ENCODE measurements at places on chromosomes 11 and 22. TPM values are rescaled to one million over a fixed set of nuclear protein-coding genes. Genes with fewer than 3 reads are reported as not detected.
A peak's percentile ranks its signal among the peaks of the same experiment; 100 is the strongest.

GRCh38 chr11:92735039-92735438, 234.4 kb upstream of the MTNR1B start:
- DNase-seq, result no peak

DNA sequence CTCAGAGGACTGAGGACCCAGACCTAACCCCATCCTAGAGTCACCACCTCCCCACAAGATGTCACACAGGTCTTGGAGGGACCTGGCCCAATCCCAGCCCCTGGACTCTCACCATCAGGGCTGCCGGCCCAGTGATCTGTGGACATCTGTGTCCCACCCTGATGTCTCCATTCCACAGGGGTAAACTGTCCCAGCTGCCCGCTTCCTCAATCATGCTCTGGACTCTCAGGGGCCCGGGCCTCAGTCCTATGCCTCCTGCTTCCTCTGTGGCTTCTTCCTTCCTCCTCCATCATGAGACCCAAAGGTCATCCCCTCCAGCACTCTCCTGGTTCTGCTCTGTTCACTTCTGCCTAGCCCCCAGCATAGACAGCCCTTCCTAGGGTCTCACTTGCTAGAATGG, 32.2 kb downstream of the ARAP1 start:
- DNase-seq, result no peak

DNA sequence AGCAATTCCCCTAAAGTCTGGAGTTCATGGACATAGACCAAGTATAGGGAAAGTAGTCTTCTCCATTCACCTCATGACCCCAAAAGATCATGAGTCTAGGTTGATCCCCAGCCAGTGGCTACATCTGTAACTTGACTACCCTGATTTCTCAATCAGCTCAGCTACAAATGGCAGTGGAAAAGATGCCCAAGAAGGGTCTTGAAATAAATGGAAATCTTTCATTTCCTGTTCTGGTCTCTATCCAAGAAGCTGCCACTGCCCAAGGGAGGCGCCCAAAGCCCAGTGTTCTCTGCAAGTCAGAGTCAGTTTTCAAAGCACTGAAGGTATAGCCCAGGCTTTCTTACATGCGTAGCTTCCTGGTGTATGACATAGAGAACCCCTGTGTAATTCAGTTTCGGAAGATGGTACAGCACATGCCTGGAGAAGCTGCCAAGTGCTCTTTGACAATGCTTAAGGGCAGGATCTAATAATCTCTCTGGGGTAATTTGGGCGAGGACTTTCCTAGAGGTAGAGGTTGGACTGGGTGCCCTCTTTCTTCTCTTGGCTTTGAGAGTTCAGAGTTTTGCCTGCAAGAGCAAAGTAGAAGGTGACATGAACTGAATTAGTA, 101.1 kb downstream of the ADAMTS15 start:
- DNase-seq, result no peak

GRCh38 chr11:120869516-120870011, 154.3 kb upstream of the TBCEL start:
- no peak for DNase-seq

DNA sequence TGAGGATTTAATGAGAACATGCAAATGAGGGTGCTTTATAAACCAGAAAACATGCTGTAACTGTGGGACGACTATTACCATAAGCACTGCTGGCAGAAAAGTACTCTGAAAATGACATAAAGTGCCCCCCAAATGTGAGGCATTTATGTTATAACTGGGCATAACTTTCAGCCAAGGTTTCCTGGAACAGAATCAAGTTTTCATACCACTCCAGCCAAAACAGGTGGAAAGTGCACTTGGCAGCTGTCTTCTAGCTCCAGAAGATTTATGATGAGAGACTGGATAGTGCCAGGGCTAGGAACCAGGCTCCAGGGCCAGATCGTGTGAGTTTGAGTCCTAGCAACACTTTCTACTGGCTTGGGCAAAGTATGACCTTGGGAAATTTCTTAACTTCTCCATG, 339.2 kb downstream of the TENM4 start:
- no peak for DNase-seq

DNA sequence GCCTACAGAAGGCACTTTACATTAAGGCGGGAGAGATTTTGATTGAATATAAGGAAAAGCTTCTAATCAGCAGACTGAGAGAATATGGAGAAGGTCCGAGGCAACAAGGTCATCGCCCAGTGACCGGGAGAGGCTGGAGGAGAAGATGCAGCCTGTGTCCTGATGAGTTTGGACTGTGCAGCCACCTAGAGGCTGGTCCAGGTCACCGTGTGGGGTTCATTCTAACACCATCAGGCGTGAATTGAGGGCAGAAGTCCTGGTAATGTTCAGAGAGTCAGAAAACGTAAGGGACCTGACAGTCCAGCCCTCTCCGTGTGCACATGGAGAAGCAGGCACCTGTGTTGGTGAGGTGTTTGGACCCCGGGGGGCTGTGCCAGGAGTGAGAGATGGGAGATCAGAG, 102.7 kb downstream of the FEZ1 start:
- no peak for DNase-seq

DNA sequence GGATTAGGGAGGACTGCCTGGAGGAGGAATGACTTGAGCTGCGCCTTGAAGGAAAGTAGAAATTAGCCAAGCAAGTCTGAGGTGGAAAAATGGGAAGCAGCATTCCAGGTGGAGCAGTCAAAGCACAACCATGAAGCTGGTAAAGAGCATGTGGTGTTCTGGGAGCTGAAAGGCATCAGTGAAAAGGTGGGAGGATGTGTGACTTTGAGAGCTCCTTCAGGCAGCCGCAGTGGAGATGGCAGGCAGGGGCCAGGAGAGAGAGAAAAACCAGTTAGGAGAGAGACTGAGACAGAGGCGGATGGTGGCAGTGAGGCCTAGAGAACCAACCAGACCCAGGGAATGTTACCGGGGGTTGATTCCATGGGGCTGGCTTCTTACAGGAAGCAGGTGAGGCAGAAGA, 393.4 kb downstream of the MIAT start:
- no peak for DNase-seq

GRCh38 chr11:15625691-15626090, 511.0 kb downstream of the INSC start:
- no peak for DNase-seq

DNA sequence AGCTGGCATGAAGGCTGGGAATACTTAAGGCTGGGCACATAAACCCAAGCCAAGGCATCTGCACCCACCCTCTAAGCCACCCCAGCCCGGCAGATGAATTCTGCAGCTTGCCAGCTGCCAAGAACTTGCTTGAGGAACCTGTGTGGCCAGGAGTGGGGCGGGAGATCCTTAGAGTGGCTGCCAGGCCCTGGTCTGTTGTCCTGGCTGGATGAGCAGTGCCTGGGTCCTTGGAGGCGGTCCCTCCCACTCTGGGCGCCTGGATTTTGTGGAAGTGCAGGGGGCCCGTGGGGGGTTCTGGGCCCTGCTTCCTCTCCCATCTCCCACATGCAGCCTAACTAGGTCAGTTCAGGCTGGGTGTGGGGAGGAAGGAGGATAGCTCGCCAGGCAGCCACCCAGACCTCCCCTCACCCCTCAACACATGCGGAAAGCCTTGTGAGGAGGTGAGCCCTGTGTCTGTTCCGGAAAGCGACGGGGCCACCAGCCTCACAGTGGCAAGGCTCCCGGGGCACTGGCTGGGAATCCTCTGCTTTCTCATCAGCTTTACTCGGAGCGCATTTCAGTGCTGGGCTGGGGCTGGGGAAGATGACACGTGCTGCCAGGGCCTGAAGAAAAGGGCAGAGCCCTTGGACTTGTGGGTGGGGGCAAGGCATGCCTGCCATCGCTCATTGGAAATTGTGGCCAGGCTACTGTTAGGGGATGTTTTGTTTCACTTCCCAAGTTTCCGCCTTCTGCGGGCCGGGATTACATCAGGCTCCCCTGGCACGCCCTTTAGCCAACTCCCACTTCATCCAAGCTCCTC, 8.4 kb downstream of the DAGLA start:
- DNase-seq, result no peak

GRCh38 chr11:85431319-85431718, 195.8 kb downstream of the DLG2 start:
- no peak for DNase-seq

DNA sequence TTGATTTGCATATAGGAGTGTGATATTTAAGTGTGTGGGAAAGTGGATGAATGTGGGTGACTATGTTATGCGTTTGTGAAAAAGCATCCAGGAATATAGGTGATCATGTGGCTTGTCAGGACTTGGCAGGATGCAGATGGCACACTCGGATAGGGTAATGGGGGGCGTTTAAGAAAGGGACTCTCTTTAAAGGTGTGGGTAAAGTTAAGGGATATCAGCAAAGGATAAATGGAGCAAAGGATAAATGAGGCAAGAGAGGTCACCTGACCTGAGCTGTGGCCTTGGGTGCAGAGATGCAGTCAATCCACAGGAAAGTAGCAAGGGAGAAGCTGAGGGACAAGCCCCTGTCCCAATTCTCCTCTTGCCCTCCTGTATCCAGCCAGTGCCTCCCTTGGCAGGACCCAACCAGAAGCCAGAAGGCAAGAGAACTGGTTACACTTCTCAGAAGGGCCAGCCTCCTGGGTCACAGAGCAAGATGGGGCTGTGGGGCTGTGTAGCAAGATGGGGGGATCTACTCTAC, 47.5 kb upstream of the GRAMD1B start:
- peak; percentile 43 for DNase-seq

DNA sequence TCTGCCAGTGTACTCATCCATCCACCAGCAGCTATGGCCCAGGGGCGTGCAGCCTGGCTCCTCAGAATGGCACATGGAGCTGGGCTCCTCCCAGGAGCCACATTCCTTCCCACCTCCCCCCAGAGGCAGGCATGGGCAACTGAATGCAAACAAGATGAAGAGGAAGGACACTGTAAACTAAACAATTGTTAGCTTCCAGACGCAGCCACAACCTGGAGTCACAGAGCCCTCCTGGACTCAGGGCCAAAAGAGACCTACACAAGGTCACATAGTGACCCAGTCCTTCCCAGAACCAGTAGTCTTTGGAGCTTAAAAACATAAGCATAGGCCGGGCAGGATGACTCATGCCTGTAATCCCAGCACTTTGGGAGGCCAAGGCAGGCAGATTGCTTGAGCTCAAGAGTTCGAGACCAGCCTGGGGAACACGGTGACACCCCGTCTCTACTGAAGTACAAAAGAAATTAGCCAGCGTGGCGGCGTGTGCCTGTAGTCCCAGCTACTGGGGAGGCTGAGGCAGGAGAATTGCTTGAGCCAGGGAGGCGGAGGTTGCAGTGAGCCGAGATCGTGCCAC, 30.7 kb upstream of the CLDN5 start:
- no peak for DNase-seq

- no peak for DNase-seq
Measured at GRCh38 chr11:111348147-111348546, 30.9 kb downstream of the POU2AF1 start.

DNA sequence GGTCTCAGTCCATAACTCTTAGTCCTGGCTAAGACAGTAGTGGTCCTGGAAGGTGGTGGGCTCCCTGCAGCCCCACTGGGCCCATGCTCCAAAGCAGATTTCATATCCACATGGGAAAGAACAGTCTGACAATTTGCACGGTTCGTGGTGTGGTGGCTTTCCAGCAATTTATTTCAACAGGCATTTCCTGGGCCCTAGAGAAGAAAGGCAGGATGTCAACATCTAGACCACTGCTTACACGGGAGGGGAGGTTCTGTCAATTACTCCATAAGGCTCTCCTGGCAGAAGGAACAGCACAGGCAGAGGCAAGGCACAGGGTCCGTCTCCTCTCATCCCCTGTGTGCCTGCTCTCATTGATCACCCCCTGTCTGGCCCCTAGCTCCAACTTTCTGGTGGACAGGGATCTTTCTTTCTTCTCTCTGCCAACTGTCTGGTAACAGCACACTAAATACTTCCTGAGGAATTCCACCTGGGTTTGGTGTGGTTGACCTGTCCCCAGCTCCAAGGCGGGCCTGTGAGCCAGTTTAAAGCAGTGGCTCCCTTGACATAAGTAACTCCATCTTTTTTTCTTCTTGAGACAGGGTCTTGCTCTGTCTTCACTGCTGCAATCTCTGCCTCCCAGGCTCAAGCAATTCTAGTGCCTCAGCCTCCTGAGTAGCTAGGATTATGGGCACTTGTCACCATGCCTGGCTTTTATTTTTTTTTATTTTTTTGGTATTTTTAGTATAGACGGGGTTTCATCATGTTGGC, 5.1 kb upstream of the A4GALT start:
- DNase-seq, result no peak

The VSIG10L2 gene
- not detected for total RNA-seq

The GAL gene
- total RNA-seq, result 2.2 TPM

The MUC5AC gene
- total RNA-seq, result not detected

The CASP12 gene
- total RNA-seq, result not detected

The SLC2A11 gene
- total RNA-seq, result 7.7 TPM

The IGF2 gene
- 8.6 TPM for total RNA-seq

The CD3E gene
- 530 TPM for total RNA-seq

The CEP126 gene
- 2.0 TPM for total RNA-seq

The OR8B12 gene
- not detected for total RNA-seq

The GLYAT gene
- not detected for total RNA-seq

The GP1BB gene
- not detected for total RNA-seq
